Occipital lobe (tissue), 3 donors: ENCODE measurements at places on chromosomes 1 and 21.

DNA sequence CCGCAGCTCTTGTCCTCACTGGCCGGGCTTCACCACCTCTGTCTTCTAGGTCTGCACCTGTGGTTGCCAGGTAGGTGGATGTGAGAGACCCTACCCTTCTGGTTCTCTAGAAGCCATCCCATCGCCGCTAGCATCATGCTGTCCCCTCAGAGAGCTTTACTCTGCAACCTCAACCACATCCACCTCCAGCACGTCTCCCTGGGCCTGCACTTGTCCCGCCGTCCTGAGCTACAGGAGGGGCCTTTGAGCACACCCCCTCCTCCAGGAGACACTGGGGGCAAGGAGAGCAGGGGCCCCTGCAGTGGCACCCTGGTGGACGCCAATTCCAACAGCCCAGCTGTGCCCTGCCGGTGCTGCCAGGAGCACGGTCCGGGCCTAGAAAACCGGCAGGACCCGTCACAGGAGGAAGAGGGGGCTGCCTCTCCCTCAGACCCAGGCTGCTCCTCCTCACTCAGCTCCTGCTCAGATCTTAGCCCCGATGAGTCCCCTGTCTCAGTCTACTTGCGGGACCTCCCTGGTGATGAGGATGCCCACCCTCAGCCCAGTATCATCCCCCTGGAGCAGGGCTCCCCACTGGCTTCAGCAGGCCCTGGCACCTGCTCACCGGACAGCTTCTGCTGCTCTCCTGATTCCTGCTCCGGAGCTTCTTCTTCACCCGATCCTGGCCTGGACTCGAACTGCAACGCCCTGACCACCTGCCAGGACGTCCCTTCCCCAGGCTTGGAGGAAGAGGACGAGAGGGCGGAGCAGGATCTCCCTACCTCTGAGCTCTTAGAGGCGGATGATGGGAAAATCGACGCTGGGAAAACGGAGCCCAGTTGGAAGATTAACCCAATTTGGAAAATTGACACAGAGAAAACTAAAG is 1.2 kb downstream of the RUSC1 start:
- DNase-seq = no peak

DNA sequence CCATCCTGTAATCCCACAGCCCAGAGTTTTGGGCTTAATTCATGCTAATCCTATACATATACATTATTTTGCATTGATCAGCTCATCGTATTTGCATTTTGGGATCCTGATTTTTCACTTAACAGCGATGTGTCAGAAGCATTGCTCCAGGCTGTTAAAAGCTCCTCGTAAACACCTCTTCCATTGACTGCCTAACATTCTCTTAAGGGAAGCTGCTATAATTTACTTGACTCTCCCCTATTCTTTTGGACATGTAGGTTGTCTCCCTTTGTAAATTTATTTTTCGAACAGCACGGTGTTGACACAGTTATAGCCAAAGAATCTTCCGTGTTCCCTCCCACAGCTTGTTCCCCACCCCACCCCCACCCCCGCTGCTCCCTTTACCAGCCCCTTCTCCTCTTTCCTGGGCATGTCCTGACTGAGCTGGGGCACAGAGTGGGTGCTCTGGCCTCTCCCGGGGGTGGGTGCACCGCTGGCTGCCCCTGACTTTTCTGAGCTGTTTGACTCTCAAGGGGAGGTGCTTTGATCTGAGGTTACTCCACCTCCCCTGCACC is 22.8 kb downstream of the LDLRAP1 start:
- DNase-seq = no peak

DNA sequence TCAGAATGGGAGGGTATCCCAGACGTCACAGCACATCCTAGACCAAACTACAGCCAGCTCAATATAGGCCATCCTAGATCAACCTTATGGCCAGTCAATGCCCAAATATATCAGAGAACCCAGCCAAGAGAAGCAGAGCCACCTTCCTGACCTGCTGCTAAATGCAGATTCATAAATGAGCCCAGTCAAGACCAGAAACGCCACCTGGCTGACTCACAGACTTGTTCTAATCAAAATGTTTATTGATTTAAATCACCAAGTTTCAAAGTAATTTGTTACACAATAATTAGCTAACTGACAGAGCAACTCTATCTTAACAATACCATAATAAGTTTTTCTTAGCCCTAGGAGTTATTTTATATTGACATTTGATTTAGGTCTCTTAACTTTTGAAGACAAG is 28.6 kb downstream of the ZNF644 start:
- DNase-seq = no peak

DNA sequence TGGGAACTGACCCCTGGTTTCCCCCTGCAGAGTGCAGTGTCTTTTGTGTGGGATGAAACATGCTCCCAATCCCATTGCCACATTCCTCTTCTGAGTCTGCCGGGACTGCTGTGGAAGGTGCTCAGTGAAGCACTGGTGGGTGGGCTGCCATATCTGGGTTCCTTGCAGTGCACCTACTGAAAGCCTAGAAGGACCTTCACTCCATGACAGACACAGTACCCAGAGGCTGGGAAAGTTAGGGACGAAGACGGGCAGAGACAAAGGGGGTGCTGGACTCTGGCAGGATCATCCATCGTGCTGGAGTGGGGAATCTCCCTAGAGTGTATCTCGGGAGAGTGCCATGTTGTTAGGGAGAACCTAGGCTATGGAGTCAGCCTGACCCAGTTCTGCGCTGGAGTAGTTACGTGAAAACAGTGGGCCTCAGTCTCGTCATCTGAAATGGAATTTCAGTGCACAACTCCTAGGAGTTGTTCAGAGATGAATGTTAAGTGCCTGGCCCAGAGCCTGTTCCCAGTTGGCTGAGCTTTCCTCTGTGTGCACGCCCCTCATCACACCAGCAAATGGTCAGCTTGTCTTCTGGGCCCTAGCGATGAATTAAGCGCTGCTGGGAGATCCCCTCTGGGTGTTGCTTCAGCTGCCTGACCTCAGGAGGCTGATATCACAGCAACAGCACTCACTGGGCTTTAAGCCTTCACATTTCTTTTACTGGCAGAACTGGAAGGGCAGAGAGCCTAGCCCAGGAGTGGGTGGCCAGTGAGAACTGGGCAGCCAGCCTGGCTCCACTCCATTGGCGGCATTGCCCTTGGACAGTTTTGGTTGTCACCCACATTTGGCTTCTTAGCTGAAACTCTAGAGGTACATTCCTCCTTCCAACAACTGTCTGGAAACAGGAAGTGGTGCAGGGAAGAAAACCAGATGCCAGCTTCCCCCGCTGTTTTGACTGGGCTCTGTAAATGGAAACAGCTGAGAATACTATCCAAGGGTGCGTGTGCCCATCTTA is 479.8 kb upstream of the VAMP3 start:
- DNase-seq = peak; percentile 67

DNA sequence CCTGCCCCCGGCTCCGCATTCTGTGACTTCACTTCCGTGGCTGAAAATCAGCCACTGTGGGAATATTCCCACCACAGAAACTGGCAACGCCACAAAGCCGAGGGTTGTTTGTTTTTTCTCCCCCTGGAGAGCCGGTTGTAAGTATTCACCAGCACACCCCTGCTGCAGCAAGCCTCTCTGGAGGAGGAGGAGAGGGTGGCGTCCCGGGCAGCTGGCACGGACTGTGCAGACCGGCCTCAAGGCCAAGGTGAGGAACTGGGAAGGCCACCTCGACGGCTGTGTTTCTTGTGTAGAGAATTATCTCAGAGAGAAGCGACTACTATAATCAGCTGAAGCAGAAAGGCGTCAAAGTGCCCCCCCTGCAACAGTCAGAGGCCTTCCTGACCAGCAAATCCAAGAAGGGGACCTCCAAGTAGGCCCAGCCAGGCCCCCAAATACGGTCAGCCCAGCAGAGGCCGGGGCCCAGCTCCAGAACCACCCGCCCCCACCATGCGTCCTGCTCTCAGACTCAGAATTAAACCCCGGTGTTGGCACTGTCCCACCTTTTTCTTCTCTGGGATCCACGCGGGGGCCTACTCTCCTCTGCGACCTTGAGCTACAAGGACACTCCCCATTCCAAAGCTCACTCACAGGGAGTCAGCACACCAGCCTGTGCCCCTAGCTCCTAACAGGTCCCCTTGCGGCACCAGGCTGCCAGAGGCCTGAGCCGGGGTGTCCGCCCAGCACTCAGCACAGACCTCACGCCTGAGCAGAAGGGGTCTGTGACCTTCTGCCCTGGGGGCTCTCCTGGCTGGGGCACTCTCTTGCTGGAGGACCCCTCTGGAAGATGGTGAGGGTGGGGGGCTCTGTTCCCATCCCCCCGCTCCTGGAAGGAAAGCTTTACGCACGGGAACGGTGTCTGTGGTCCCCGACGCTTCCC is 1.2 kb upstream of the SMIM1 start:
- DNase-seq = no peak

DNA sequence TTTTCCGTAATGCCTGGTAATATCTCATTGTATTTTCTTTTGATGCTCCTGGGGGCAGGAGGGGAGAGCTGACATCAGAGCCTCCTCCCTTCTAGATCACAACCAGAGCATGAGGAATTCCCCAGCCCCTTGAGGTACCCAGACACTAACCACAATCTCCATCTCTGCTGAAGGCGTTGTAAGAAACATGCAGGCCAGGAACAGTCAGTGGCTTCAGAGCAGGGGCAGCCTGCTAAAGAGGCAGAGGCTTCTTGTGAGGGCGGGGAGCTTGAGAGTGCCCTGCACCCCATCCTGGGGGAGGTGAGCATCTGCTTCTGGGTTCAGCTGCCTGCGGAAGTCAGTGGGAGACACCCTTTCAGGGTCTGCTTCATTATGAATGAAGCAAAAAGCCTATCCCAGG is 19.0 kb downstream of the MAPKAPK2 start:
- no peak for DNase-seq

- no peak for DNase-seq
Measured at GRCh38 chr1:167551362-167551761, 2.2 kb downstream of the CREG1 start.

DNA sequence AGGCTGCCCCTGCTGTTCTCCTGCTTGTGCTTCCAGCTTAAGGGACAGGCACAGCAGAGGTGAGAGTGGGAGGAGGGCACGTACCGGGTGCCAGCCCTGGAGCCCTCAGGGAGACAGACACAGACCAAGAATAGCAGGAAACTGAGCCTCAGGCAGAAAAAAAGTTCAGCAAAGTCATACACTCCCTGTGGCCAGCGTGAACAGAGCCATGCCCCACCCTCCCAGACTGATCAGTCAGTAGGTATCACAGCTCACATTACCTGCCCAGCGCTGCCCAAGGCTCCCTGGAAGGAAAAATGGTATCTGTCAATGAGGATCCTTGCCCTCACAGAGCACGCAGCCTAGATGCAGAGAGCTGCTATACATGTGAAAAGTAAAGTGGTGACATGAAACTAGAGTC is 1.3 kb downstream of the UBL4B start:
- no peak for DNase-seq

DNA sequence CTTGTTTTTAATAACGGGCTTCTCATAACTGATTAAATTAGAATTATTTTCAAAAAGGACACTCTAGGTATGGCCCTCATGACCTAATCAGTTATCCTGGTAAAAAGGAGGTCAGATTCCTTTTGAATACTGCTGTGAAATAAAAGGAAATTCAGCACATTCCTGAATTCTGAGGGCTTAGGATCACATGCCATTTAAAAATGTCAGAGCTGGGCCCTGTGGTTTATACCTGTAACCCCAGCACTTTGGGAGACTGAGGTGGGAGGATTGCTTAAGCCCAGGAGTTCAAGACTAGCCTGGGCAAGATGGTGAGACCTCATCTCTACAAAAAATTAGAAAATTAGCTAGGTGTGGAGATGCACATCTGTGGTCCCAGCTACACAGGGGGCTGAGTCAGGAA is 18.0 kb upstream of the RABGGTB start:
- DNase-seq = no peak

GRCh38 chr1:207941665-207942064 is 30.7 kb upstream of the CD34 start:
- DNase-seq = no peak

DNA sequence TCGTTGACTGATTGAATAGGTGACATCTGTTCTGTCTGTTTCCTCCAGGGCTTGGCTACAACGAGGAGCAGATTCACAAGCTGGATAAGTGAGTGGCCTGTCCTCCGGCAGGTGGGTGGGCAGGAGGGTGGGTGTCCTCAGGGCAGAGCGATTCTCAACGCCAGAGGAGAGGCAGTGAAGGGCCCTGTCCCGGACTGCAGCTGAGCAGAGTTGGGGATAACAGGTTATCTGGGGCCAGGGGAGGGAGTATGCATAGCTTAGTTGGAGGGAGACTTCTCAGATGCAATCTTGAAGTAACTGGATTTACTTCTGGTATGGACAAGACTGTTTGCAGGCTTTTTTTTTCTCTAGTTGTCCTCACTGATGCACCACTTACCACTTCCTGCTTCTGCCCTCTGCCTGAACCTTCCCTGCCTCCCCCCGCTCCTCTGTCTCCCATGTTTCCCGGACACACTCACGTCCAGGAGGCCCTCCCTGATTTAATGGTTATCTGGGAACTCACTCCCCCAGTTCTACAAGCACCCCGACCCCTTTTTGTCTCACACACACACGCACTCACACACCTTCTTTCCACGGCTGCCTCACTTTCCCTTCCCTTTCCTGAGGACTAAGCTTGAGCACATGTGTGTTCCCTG is 16.4 kb upstream of the RASSF5 start:
- DNase-seq = no peak

DNA sequence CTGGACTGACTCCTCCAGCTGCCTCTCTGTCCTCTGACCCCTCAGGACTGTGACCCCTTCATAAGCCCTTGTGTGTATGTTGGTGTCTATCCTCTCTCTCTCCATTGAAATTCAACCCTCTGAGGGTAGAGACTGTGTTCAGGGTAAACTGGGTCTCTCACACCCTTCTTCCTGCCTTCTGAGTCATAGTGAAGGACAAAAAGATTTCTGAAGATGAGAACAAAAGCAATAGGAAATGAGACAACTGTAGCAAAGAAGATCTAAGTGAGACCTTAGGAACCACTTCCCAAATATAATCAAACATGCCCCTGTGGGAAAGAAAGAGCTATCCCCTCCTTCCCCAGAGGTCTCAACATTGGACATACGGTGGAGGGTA is 16.9 kb downstream of the NUAK2 start:
- DNase-seq = no peak

GRCh38 chr21:29499229-29499628 is 200.5 kb downstream of the BACH1 start:
- DNase-seq = no peak

DNA sequence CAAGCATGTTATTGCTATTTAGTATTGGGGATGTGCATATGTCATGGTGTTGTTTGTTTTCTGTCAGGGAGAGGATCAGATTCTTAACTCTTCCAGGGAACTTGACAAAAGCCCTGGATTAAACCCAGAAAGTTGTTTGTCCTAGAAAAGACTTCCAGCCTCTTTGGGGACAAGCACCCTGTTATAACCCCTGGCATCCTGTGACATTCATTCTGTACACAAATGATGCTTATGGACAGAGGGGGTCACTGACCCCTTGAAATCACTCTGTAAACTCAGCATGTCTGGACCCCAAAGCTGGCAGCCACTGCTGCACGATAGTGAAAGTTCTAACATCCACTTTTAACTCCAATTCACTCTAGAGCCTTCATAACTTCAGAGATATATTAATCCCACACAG is 81.2 kb downstream of the PROX1 start:
- DNase-seq = no peak
